ENCODE measurements at places on chromosomes 3 and 15. TPM values are rescaled to one million over a fixed set of nuclear protein-coding genes. Genes with fewer than 3 reads are reported as not detected.

Gene CYP8B1
- 0.77 TPM for polyA plus RNA-seq

Gene IL5RA
- polyA plus RNA-seq, result 0.57 TPM

Gene RTP3
- polyA plus RNA-seq, result not detected

Gene CCDC33
- polyA plus RNA-seq, result 5.0 TPM

Gene LINGO1
- 16.8 TPM for polyA plus RNA-seq

Gene FRMD5
- polyA plus RNA-seq, result 0.97 TPM

Gene FGF7
- polyA plus RNA-seq, result 21.6 TPM

Gene IQCF5
- not detected for polyA plus RNA-seq

Gene MYL3
- polyA plus RNA-seq, result 29.0 TPM

Gene STRIT1
- 1.8 TPM for polyA plus RNA-seq

Gene WDR93
- polyA plus RNA-seq, result 3.1 TPM

Gene ZCWPW2
- 2.7 TPM for polyA plus RNA-seq

Gene DISP2
- polyA plus RNA-seq, result 0.18 TPM

Gene CADM2
- 0.53 TPM for polyA plus RNA-seq

Gene SLC9C1
- polyA plus RNA-seq, result 0.73 TPM

Gene ZDHHC23
- 12.7 TPM for polyA plus RNA-seq
